ENCODE measurements at places on chromosomes 6 and 20.

DNA sequence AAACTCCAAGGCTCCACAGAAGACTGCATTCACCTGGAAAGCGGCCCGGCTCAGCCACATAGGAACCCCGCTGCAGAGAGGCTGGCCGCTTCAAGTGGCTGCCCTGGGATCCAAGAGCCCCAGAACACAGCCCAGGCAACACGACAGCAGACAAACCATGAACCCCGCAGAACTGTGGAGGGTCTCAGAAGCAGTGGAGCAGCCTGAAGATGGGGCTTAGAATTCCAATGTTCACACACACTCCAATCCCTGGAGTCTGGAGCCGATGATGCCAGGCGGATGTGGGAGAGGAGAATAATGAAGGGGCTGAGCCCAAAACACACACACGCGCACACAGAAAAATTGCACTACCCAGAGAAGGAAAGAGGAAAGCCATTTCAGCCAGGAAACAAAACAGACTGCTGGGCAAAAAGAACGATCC, 52.4 kb downstream of the NINL start:
- no peak for DNase-seq

GRCh38 chr20:25022680-25023079, 30.1 kb upstream of the APMAP start:
- no peak for DNase-seq

DNA sequence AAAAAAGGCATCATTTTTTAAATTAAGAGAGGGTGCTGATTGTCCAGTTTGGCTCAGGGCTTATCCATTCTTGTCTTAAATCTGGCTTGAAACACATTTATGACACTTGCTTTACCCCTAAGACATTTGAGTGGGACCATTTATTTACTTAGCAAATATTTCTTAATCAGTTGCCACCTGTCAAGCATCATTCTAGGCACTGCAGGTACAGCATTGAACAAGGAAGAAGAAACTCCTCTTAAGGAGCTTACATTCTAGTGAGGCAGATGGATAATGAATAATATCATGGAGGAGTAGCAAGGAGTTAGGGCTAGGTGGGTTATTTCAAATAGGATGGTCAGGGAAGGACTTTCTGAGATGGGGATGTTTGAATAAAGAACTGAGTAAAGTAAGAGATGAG, 189.8 kb downstream of the UTRN start:
- DNase-seq, result no peak

DNA sequence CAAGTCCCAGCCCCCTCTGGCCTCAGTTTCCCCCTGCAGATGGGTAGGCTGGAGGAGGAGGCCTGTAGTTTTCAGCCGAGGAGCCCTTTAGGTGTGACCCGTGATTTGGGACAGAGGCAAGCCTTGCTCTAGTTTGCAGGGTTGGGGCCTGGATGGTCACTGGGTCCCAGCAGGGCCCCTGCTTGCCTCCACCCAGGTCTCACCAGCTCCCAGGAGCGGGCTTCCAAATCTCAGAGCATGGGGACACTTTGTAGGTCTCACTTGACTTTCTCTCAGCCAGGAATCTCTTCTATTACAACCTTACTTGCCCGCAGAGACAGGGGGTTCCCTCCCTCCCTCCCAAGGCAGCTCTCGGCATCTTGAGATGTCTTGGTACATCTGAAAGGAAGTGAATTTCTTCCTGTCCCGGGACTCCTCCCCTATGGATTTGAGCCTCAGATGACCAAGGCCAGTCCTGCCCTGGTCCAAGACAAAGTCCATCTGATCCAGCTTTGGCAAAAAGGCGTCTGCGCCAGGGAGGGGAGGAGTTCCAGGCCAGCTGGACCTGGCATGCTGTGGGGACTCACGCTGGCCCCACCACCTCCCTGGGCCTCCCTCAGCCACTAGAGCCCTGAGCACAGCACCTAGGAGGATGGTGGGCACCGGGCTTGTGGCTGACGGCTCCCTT, 47.4 kb downstream of the SRC start:
- DNase-seq, result peak; percentile 77

DNA sequence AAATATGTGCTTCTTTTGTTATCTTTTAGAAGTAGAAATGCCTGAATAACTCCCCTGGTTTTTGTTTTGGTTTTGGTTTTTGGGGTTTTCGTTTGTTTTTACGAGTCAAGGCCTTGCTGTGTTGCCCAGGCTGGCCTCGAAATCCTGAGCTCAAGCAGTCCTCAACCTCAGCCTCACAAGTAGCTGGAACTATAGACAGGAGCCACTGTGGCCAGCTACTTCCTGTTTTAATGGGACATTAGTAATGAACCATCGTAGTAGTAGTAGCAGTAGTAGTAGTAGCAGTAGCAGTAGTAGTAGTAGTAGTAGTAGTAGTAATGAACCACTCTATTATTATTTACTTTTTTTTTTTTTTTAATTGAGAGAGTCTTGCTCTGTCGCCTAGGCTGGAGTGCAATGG, 66.0 kb downstream of the UBR2 start:
- DNase-seq, result no peak

GRCh38 chr20:54179946-54180345, 6.2 kb upstream of the CYP24A1 start:
- DNase-seq, result no peak

DNA sequence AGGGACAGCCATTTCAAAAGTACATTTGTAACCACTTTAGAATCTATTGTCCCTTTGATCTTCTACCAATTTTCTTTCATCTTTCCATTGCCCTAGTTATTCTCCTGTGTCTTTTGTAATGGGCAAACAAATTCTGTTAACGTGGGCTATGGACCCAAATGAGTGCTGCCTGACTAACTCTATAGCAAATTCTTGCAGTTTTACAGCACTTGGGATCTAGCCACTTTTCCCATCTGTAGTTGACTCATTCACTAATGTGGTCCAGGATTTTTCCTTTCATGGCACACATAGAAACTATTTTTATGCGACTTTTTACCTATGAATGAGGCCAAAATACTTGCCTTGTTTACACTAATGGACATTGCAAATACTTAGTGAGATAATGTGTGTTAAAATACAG, 52.0 kb downstream of the GRIK2 start:
- no peak for DNase-seq

All from ascending aorta (tissue), 2 donors.